Hypothalamus (tissue), 51 donors: ENCODE measurements at places on chromosomes 2 and 18.

DNA sequence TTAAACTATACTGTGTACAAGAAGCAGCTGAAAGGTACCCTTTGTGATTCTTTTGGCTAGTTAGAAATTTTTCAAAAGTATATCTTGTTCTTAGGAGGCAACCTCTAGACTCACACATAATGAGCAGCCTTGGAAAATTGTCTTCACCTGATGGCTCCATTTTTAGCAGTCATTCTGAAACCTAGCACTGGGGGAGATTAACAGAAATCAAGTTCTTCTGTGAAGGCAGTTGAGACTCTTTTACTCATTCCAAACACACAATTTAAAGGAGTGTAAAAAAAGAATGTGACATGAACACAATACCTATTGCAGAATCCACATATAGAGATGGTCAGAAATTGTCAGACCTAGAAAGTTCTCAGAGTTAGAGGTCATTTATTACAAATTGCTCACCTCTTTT, 197.7 kb downstream of the UBE2E3 start:
- no peak for DNase-seq

DNA sequence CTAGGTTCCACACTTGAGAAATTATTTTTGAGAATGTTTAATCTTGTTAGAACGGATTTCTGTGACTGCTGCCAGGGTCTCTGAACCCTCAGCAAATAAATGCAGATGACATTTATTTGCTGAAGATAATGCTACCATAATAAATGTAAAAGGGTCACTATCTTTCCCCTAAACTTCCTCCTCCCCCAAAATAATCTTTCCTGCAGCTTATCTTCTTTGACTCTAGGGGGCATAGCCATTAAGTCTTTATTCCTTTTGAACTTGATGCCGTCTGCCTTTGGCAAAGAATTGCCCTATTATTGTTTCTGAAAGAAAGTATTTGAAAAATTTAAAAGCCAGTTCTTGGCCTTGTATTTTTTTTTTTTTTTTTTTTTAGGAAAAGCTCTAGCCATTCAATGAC, 63.6 kb upstream of the ACSL3 start:
- no peak for DNase-seq

DNA sequence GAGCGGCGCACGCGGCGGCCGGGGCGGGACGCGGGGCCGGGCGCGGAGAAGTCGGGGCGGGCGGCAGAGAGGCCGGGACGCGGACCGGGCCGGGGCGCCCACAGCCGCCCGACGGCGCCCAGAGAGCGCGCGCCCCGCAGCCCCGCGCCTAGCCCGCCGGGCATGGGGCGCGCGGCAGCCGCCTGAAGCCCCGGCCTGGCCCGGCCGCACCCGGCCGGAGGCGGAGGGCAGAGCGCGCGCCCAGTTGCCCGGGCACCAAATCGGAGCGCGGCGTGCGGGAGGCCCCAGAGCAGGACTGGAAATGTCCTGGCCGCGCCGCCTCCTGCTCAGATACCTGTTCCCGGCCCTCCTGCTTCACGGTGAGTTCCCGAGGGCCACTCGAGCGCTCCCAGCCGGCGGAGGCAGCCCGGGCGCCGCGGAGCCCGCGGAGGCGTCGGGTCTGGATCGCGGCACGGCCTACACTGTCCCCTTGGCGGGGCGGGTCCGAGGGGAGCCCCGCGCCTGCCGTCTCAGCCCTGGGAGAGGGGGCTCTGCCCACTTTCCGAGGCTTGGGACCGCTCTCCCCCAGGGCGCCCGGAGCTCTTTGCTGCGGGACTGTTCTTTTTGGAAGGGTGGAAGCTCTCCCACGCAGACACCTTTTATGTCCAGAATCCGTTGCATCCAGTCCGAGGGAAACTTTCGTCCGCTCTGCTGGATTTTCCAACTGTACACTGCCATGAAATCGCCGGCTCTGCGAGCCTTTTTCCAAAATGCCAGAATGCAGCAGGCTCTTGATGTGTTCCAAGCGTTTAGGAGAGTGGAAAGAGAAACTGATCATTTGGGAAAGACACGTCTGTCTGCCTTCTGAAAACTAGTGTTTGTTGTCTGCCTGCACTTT, 484 bp downstream of the APCDD1 start:
- no peak for DNase-seq

DNA sequence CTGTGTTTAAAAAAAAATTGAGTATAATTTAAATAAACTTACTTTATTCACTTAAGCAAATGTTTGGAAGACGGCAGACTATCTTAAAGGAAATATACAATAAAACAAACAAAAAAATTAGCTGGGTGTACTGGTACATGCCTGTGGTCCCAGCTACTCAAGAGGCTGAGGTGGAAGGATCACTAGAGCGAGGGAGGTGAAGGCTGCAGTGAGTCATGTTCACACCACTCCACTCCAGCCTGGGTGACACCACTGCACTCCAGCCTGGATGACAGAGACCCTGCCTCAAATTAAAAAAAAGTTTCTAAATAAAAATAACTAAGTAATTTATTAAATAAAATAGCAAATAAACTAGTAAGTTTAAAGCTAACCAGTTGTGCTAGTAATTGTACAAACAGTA, 7.5 kb downstream of the PUM2 start:
- no peak for DNase-seq

DNA sequence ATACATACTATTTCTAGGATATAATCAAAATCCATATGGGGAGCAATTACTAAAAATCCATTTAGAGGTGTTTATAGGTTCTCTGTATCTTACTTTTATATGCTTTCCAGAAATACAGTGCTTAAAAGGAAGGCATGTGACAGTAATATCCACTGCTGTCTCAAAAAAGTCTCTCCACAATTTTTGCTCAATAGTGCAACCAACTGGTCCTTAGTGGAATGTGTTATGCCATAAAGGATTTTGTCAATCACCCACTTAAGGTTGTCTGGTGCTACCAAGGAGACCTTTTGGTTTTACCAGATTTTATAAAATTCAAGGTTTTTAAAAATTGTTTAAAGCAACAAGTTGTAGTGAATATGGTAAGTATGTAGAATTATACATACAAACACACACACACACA, 328.5 kb upstream of the DSEL start:
- no peak for DNase-seq

DNA sequence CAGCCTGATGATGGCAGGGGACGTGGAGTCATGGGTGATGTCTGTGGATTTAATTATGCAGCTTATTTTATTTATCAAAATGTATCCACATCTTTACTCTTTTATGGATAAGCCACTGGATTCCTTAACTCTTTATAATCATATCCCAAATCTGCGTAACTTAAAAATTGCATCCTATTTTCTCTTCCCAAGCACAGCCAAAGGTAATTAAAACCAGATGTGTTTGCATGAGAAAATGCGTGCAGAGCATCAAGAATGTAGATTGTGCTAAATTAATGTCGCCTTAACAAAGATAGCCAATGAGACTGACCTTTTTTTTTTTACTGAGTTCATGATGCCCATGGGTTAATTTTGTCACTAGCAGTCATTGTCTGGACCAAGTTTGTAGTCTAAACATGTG, 10.0 kb downstream of the SH3RF3 start:
- DNase-seq: no peak

GRCh38 chr2:240441326-240441992, 6.0 kb downstream of the GPC1 start:
- DNase-seq: no peak

DNA sequence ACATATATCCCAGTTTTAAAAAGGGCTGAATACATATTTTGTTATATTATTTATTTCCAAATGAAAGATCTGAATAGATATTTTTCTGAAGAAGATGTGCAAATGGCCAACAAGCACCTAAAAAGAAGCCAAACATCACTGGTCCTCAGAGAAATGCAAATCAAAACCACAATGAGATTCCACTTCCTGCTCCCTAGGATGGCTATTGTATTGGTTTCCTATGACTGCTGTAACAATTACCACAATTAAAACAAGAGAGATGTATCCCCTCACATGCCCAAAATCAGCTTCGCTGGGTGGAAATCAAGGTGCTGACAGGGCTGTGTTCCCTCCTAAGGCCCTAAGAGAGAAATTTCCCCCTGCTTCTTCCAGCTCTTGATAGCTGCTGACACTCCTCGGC, 23.2 kb downstream of the ABCB11 start:
- no peak for DNase-seq

DNA sequence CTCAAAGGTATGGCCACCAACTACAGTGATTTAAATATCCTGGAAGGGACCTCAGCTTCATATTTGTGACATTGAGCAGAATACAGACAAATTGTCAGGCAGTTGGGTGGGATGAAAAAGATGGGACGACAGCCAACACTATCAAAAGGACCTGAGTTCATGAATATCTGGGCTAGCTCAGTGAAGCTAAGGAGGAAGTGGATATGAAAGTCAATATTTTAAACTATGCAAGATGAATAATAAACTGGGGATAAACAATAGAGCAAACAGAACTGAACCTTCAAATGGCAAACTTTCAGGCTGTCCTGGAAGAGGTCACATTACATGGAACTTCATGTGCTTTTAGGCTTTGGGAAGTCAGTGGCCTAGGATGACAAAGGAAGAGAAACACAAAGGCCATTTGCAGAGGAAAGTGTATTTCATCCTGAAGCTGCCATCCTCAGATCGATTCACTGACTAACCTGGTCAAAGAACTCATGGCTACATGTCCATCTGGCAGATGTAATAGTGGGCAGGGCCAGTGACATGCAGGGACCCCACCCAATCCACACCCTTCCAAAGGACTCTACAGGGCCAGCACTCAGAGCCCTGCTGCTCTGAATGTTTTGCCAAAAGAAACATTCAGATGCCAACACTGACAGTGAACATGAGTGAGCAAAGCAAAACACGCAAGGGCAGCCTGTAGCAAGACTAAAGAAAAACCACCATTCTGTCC, 175.7 kb downstream of the ETAA1 start:
- DNase-seq: no peak

DNA sequence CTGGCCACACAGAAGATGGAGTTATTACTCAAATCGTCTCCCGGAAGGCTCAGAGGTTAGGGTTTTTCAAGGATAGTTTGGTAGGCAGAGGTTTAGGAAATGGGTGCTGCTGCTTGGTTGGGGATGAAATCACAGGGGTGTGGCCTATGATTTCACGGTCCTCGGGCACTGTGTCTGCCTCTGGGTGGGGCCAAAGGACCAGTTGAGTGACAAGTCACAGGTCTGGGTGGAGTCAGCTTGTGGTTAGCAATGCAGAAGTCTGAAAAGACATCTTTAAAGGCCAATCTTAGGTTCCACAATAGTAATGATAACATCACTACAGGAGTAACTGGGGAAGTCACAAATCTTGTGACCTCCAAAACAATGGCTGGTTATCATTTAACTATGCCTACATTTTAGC, 387.8 kb downstream of the ZNF521 start:
- no peak for DNase-seq

- DNase-seq: no peak
These were observed 56.8 kb downstream of the SMAD2 start for GRCh38 chr18:47873625-47874024.

DNA sequence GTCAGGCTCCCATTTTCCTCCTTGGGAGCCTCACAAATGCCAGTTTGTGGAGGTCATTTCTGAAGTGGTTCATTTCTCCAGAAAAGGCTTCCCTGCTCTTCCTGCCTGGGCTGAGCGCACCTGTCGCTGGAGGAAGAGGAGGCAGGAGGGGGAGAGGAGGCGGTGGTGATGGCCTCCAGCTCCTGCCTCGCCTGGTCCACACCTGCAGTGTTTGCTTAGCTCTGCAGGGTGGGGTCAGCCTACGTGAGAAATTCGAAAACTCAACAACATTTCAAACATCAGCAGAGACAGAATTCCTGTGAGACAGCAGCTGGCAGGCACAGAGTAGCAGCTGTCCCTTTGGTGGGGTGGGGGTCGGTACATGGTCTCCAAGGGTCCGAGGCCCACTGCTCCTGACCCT, 7.9 kb downstream of the IMPA2 start:
- DNase-seq: no peak

DNA sequence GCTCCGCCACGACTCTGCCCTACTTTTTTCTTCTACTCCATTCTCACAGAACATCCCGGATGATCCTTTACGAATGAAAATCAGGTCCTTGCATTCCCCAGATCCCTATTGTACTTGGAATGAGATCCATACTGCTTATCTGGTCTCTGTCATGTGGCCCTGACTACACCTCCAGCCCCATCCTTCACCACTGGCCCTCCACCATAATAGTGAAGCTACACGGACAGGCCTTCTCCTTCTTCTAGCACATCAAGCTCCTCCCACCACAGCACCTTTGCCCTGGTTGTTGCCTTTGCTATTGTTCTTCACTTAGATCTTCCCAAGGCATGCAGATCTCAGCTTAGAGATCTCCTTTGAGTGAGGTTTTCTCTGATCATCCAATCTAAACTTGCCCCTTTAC, 20.1 kb upstream of the RMDN2 start:
- DNase-seq: no peak

GRCh38 chr2:121754851-121755236, 607 bp upstream of the TSN start:
- DNase-seq: no peak

DNA sequence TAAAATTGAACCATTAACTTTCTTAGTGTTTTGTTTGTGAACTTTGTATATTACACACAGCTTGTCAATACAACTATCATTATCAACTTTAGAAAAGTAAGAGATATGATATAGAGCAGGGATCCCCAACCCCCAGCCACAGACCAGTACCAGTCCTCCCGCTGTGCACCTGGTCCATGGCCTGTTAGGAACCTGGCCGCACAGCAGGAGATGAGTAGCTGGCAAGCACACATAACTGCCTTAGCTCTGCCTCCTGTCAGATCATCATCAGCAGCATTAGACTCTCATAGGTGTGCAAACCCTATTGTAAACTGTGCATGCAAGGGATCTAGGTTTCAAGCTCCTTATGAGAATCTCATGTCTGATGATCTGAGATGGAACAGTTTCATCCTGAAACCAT, 491.0 kb upstream of the NXPH2 start:
- no peak for DNase-seq

DNA sequence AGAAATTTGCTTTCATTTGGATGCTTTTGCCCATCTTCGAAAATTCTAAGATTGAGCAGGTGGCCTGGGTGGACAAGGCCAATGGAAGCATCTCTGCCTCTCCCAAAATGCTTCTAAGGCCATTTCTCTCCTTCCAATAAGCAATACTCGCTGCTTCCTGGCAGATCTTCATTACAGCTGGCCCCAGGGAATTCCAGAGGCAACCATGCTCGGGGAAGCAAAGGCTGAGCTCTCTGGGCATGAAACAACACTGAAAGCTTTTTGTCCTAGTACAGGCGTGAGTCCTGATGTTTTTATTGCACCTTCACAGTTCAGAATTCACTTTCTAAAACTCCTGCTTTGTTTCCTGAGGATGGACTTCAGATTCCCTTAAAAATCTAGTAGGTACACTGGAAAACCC, 11.8 kb upstream of the NEDD4L start:
- no peak for DNase-seq
